ENCODE measurements at places on chromosomes 11 and 22. TPM values are rescaled to one million over a fixed set of nuclear protein-coding genes. Genes with fewer than 3 reads are reported as not detected.

PLEKHB1 gene
- 8.6 TPM for total RNA-seq

IL17REL gene
- total RNA-seq, result not detected

KRTAP5-6 gene
- total RNA-seq, result not detected

SPI1 gene
- not detected for total RNA-seq

CCDC89 gene
- total RNA-seq, result 1.1 TPM

OR52E8 gene
- not detected for total RNA-seq

SMTNL1 gene
- total RNA-seq, result not detected

SLC36A4 gene
- 10.7 TPM for total RNA-seq

MN1 gene
- 0.35 TPM for total RNA-seq

RFPL1 gene
- not detected for total RNA-seq

HEPHL1 gene
- total RNA-seq, result not detected

GTSE1 gene
- total RNA-seq, result 67.6 TPM

PANX3 gene
- total RNA-seq, result not detected

LRRN4CL gene
- 0.20 TPM for total RNA-seq

CD6 gene
- total RNA-seq, result 299 TPM

LINC01488 gene
- total RNA-seq, result not detected

GDPD4 gene
- total RNA-seq, result not detected

MMP27 gene
- not detected for total RNA-seq

CHCHD10 gene
- 62.4 TPM for total RNA-seq

SPINDOC gene
- 33.2 TPM for total RNA-seq

APOA1 gene
- total RNA-seq, result not detected

BEST1 gene
- total RNA-seq, result 0.30 TPM

GLB1L2 gene
- 2.1 TPM for total RNA-seq

UPK3A gene
- total RNA-seq, result not detected

SAA4 gene
- not detected for total RNA-seq

ELFN2 gene
- total RNA-seq, result 0.28 TPM

NXPE4 gene
- not detected for total RNA-seq

C22orf42 gene
- total RNA-seq, result not detected

TMEM151A gene
- total RNA-seq, result not detected

TRIM49 gene
- total RNA-seq, result not detected

OR9G4 gene
- not detected for total RNA-seq

RCOR2 gene
- total RNA-seq, result not detected

ARHGAP42 gene
- total RNA-seq, result not detected

GCAT gene
- 13.2 TPM for total RNA-seq

OR52N2 gene
- not detected for total RNA-seq

BARX2 gene
- not detected for total RNA-seq

OR5D14 gene
- total RNA-seq, result not detected

TYR gene
- total RNA-seq, result not detected

CHADL gene
- 0.18 TPM for total RNA-seq

WNT11 gene
- 0.20 TPM for total RNA-seq

PIH1D2 gene
- total RNA-seq, result 0.18 TPM

CADM1 gene
- total RNA-seq, result 1.7 TPM

FAM83F gene
- total RNA-seq, result not detected

FXYD2 gene
- 0.48 TPM for total RNA-seq

PTPRJ gene
- 89.1 TPM for total RNA-seq

ADORA2A gene
- 19.8 TPM for total RNA-seq

TMEM138 gene
- total RNA-seq, result 50.0 TPM

KIRREL3 gene
- not detected for total RNA-seq

PTPMT1 gene
- total RNA-seq, result 45.2 TPM

C11orf91 gene
- total RNA-seq, result not detected

TRPC6 gene
- not detected for total RNA-seq

SEPTIN5 gene
- total RNA-seq, result not detected

CELSR1 gene
- 0.13 TPM for total RNA-seq

ST14 gene
- total RNA-seq, result not detected

Data from activated CD4-positive, alpha-beta memory T cell treated with anti-CD3 and anti-CD28 coated beads, Interleukin-2, amount 10 ng/mL, durations not matched to agents 7 days and 5 days (primary cell).